ENCODE measurements at places on chromosomes 6 and 20.

- no peak for DNase-seq
Measured at GRCh38 chr6:87702589-87702945, 534 bp upstream of the AKIRIN2 start.

DNA sequence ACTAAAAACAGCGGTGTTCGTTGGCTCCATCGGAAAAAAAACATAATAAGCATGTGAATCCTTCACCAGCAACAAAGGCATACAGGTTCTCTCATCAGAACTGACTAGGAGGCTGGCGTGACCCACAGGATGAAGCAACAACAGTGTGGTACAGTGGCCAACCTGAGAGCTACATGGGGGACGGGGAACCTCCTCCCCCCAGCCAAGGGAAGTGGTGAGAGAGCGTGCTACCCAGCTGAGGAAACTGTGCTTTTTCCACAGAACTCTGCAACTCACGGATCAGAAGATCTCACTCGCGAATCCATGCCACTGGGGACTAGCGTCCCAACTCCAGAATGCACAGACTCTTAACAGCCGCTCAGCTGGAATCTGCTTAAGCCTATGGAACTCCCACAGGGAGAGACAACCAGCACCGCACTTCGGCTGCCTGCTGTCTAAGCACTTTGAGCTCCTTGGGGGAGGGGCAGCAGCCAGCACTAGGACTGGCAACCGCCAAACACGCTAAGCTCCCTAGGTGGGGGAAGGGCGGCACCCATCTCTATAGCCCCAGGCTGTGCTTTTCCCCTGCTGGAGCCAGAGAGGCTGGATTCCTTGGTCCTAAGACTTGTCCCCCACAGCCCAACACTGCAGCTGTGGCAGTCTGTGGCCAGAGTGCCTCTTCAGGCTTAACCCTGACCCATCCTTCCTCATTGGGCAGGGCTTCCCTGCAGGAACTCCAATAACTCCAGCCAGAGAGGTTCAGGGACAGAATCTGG, 538.3 kb upstream of the BTBD3 start:
- DNase-seq: no peak

DNA sequence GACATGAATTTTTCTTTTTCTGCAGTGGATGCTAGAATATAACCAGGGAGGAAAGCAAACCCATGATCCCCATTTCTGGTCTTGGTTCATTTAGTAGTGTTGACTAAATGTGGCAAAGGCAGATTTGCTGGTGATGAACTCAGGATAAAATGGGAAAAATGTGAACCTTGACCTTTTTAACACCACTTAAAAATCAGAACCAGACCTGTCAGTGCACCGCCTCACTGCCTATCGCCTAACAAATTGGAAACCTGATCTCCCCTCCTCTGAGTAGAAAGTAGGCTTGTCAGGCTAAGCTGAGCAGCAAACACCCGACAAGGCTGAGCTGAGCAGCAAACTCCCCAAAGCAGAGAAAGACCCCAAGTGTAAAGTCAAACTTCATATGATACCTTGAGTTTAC, 254.8 kb downstream of the FOXC1 start:
- DNase-seq: no peak

GRCh38 chr20:49345524-49345923, 67.7 kb upstream of the ZNFX1 start:
- no peak for DNase-seq

DNA sequence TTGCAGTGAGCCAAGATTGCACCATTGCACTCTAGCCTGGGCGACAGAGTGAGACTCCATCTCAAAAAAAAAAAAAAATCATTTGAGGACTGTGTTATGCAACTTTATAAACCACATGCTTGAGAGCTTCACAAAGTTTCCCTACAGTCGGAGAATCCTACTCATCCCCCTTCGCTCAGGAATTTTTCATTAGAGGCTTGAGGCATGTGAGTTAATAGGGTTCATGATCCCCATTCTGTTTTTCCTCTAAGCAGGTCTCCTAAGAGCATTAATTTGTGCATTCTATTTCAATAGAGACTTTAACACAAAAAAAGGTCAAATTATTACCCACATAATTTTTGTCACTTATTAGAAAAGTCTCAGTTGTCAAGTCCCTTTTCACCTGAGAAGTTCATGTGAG, 103.7 kb upstream of the SOX4 start:
- DNase-seq: no peak

GRCh38 chr6:30565772-30566171, 5.5 kb upstream of the ABCF1 start:
- DNase-seq: no peak
